ACHN (cell line): ENCODE measurements at places on chromosomes 11 and 22.

DNA sequence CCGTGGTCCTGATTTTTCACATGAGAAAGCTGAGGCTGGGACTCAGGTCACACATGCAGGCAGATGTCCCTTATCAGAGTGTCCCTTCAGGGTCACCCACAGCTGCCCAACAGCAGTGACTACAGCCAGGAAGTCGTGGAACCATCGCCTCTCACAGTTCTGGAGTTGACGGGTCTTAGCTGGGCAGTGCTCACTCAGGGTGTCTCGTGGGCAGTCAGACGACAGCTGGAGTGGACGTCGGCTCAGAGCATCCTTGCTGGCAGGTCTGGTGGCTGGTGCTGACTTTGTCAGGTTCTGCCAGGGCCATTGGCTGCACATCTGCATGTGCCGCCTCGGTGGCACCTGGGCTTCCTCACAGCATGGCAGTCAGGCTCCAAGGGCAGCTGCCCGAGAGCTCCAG lies 35.6 kb upstream of the TH start:
- no peak for DNase-seq

DNA sequence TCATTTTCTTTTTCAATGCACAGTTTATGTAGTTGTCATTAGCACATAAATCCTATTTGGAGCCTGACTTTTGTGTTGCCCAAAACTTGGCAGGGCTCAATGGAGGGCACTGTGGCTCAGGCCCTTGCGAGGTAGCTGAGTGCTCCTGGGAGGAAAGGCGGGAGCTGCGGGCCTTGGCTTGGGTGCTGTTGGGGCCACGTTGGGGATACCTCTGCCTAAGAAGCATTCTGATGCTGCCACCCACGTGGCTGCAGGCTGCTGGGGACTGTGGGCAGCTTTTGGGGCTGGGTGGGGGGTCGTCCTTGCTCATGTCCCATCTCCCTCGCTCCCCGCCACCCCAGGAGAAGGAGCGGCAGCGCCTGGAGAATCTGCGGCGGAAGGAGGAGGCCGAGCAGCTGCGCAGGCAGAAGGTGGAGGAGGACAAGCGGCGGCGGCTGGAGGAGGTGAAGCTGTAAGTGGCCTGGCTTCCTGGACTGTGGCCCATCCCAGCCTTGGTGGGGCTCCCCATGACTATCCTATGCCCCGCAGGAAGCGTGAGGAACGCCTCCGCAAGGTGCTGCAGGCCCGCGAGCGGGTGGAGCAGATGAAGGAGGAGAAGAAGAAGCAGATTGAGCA lies 20.9 kb downstream of the INCENP start:
- DNase-seq, result no peak

DNA sequence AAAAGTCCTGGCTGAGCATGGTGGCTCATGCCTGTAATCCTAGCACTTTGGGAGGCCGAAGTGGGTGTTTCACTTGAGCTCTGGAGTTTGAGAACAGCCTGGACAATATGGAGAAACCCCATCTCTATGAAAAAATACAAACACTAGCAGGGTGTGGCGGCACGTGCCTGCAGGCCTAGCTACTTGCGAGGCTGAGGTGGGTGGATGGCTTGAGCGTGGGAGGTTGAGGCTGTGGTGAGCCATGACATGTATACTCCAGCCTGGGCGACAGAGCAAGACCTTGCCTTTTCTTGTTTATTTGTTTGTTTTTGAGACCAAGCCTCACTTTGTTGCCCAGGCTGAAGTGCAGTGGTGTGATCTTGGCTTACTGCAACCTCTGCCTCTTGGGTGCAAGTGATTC lies 8.1 kb upstream of the CRY2 start:
- no peak for DNase-seq

GRCh38 chr11:94629741-94630140 lies 62.6 kb downstream of the PIWIL4 start:
- DNase-seq, result no peak

DNA sequence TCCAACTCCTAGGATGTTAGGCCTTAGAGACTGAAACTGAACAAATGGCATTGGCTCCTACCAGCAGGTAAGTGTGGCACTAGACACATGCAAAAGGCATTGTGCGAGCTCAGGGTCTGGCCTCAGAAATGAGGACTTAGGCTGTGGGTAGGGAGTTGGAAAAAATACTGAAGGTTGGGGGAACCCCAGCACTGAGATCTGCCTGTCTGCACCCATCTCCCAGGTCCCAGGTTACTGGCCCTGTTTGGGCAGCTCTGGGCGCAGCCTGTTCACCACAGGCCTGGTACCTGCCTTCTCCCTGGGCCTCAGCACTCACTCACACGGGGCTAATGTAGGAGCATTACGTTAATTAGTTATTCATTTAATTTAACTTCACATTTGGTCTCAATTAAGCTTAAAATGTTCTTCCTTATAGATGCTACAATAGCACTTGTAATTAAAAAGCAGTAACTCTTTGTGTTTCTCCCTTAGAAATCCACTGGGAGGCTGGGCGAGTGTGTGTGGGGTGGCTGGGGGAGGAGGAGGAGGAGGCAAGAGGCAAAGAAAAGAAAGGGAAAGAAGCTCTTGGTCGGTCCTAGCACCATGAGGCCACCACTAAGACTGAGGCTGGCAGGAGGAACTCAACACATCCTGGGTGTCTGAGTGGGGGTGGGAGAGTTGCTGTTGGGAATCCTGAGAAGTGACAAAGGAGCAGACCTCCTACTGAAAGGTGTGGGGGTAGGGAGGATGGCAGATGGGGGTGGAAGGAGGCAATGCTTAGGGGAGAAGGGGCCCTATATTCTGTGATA lies 19.4 kb downstream of the TMEM218 start:
- DNase-seq, result no peak

DNA sequence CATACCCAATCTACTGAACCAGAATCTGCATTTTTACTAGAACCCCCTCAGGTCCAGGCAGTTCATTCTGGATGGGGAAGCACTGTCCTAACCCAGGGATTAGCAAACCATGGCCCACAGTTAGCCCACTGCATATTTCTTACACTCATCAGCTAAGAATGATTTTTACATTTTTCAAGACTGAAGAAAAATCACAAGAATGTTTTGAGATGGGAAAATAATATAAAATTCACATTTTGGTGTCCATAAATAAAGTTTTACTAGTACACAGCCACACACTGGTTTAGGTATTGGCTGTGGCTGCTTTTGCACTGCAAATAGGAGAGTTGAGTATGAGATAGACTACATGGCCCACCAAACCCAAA lies 59.4 kb downstream of the PPFIBP2 start:
- DNase-seq, result no peak

- DNase-seq, result no peak
These were observed 830.8 kb downstream of the TBC1D22A start for GRCh38 chr22:47593291-47593690.
